HuH-7.5 (cell line): ENCODE measurements at places on chromosomes 2 and 18.

DNA sequence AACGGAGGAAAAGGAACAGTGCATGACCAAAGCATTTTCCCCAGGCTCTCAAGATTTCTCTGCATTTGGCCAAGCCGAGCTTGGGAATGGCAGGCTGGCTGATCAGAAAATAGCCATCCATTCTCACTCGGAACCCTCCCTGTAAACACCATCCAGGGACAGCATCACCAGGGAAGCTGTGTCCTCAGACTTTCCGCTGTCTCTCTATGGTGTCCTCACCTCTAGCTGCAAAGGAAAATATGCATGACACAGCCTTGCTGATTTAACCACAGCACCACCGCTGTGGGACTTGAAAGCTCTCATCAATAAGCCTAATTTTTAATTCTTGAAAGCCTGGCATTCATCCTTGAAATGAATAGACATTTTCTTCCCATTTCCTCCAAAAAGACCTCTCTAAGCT is 311.7 kb downstream of the EIPR1 start:
- no peak for DNase-seq

DNA sequence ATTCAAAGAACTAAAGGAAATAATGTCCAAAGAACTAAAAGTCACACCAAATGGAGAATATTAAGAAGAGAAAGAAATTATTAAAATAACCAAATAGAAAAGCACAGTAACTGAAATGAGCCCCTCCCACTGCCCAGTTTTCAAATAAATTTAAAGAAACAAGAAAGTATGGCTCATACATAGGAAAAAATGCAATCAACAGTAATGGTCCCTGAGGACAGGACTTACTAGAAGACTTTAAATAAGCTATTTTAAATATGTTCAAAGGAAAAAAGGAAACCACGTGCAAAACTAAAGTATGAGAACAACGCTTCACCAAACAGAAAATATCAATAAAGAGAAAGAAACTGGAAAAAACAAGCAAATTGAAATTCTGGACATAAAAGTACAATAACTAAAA is 58.9 kb downstream of the TMEM131 start:
- no peak for DNase-seq

- no peak for DNase-seq
Measured at GRCh38 chr2:137800386-137800785, 163.9 kb upstream of the HNMT start.

GRCh38 chr2:65071499-65072180 is 15.4 kb downstream of the CEP68 start:
- no peak for DNase-seq

DNA sequence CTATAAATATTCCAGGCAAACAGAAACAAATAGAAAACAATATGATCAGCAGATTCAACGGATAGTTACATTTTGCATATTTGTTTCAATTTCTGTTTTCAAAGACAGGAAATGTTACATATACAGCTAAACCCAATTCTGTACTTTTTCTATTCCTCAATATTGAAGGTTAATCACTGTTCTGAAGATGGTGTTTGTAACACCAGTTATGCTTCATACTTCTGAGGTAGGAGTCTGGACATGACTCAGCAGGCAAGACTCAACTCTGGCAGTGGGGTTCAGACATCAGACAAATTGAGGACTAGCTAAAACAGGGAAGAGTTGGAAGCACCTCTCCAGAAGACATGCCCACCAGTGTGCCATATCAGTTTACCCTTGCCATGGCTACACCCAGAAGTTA is 16.6 kb downstream of the SERPINB13 start:
- no peak for DNase-seq

DNA sequence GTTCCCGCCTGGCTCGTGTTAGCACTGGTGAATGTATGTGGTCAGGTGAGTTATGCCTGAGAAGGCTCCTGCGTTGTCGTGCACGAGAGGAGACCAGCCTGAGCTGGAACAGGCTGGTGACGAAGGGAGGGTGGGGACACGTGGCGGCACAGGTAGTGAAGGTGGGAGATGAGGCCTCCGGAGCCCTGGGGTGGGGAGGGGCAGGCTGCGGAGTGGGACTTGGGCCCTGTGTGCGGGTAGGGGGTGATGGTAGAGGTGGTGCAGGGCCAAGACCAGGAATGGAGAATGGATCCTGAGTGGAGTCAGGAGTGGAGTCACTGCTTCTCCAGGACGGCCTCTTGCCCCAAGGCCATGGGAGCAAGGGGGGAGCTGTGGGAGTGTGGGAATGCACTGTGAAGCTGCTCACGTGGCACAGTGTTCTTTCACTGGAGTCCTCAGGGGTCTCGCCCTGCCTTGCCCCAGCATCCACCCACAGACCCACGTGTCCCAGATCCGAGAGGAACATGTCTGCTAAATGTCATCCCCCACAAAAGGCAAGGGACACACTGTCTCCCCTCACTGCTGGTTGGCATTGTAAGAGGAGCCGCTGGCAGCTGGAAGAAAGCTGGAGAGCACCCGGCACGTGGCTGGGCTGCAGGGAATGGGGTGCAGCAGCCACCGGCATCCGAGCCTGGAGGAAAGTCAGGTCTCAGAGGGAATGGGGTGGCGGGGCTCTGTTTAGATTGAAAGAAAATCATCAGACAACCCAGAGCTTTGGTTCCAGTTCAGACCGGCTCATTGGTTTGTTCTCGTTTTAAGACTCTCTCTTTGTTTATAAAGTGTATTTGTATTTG is 63.7 kb downstream of the CYP26B1 start:
- DNase-seq, result no peak

- no peak for DNase-seq
Measured at GRCh38 chr2:9573840-9574239, 18.2 kb upstream of the ADAM17 start.

DNA sequence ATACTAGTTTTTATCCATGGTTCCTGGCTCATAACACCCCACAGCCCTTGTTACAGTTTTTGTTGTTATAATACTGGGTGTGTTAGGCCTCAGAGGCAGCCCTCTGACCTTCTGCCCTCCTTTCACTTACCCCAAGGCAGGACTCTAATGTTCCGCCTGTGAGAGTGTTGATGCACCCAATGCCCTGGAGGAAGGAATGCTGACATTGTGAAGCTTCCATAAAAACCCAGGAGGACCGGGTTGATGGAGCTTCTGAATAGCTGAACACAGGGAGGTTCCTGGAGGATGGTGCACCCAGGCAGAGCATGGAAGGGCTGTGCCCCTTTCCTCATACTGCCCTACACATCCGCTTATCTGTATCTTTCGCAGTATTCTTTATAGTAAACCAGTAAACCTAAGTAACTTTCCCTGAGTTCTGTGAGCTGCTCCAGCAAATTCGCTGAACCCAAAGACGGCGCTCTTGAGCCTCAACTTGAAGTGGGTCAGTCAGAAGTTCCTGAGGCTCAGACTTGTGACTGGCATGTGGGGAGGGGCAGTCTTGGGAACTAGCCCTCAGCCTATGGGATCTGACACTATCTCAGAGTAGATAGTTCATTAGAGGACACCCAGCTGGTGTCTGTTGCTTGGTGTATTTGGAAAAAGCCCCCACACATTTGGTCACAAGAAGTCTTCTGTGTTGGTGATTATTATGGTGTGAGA is 10.4 kb downstream of the STON1 start:
- no peak for DNase-seq

- DNase-seq, result no peak
Measured at GRCh38 chr18:23105581-23106219, 29.6 kb upstream of the CABLES1 start.

- no peak for DNase-seq
Measured at GRCh38 chr2:70983506-70984227, 5.2 kb downstream of the ANKRD53 start.

GRCh38 chr2:238523158-238524110 is 96.7 kb downstream of the ASB1 start:
- DNase-seq, result no peak

- no peak for DNase-seq
Measured at GRCh38 chr2:145022666-145023333, 502.9 kb upstream of the ZEB2 start.

DNA sequence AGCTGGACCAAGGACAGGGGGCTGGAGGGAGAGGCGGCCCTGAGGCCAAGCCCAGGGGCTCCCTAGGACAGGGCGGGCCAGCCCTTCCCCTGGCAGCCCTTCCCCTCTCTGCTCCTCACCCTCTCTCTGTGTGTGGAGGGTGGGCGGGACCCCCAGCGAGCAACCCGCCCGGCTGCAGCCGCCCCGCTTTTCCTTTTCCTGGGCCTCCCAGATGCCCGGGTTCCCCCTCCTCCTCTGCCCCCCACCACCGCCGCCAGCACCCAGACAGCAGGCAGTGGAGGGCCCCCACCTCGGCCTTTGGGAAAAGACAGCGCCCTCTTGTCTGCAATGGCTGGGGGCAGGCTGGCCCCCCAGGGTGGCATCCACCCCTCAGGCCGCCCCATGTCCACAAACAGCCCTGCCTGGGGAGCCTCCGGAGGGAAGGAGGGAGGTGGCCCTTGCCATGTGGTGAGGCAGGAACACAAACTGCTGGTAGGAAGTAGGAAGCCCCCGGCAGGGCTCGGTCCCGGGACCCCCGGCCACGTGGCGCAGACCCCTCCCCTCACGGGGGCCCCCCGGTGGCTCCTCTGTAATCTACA is 135.1 kb upstream of the CTDP1 start:
- no peak for DNase-seq
